Activated T-helper 1 cell treated with Interleukin-2 at 50 U/mL for 16 hours (primary cell): ENCODE measurements at places on chromosomes 3 and 15.

DNA sequence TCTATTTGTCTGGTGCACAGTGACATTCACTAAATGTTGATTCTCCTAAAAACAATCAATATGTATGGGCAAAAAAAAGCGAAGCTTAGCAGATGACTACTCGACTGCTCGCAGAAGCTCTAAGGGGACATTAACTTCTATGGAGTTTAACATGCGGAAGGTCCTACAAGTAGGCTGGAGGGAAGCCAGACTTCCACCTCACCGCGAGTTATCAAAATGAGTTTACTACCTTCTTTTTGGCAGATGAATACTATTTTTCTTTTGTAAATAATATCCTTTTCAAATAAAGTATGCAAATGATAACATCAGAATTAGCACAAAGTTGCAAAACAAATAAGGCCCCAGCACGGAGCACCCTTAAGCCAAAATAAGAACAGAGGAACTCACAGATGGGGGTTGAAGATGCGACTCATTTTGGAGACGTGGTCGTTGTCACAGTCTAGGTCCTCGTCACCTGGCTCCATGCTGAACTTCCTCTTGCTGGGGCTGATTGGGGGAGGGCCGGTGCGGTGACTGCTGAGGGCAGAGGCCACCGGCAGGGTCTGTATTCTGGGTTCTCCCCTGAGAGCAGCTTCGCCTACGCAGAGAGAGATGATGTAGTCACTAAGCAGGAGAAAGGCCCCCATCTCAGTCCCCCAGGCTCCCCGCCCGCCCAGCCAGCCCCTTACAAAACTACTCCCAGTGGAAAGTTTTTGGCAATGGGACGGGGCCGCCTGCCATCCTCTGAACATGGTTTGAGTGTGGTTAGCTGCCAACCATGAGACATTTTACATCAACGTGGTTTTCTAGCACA is 42.1 kb downstream of the VGLL4 start:
- DNase-seq, result no peak

DNA sequence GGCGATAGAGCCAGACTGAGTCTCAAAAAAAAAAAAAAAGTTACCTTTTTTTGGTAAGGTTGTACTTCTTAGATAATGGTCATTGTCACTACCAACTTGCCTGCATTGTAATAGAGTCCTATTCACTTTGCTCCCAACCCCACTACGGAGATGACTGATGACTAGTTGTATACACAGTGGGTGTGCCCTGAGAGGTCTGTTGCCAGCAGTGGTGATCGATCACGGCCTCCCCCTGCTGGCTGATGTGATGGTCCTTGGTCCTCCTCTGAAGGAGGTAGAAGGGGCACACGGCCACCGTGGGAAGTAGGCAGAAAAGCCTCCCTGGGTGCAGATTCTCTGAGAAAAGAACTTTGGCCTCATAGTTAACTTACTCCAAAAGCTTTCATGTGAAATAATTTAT is 10.7 kb downstream of the GCNT3 start:
- DNase-seq, result peak; percentile 3

DNA sequence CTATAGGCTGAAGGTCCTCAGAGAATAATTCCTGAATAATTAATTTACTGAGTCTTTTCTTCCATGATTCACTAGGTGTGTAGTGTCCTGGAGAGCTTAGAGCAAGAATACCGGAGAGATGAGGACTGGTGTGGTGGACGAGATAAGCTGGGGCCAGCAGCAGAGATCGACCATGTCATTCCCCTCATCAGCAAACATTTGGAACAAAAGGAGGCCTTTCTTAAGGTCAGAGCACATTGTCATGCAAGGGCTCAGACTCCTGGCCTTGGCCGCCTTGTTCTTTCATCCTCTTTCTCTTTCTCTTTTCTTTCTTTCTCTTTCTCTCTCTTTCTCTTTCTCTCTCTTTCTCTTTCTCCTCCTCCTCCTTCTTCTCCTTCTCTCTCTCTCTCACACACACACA is 291.4 kb upstream of the UMPS start:
- no peak for DNase-seq

DNA sequence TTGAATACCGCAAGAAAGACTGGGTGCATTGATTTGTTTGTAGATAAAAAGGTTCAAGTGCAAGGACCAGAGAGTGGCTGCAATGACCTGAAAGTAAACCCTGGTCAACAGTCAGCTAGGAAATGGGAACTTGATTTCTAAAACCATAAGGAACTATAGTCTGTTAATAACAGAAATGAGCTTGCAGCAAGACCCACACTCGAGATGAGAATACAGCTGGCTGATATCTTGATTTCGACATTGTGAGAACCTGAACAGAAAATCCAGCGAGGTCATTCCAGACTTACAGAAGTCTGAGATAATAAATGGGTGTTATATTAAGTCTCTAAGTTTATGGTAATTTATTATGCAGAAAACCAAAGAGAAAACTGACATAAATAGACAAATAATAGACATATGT is 177.3 kb downstream of the NFKBIZ start:
- DNase-seq, result no peak

GRCh38 chr3:141006344-141006743 is 44.8 kb upstream of the SPSB4 start:
- no peak for DNase-seq

DNA sequence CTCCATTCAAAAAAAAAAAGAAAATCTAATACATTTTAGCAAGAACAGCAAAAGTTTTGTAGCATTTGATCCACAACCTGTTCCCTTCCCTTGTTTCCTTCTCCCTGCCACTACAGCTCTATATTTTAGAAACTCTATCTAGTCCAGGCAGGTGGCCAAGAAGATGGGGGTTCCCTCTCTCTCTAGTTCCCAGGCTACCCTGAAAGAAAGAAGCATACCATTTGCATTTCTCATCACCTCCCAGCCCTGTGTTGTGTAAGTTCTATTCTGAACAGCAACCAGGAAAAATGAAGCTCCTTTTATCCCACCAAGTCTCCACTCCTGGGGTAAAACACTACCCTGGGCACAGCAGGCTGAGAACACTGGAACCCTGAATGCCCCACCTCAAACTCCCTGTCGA is 100.0 kb downstream of the PCCB start:
- DNase-seq, result no peak

- no peak for DNase-seq
Observed at GRCh38 chr15:67042551-67043142, 22.8 kb upstream of the SMAD3 start.

DNA sequence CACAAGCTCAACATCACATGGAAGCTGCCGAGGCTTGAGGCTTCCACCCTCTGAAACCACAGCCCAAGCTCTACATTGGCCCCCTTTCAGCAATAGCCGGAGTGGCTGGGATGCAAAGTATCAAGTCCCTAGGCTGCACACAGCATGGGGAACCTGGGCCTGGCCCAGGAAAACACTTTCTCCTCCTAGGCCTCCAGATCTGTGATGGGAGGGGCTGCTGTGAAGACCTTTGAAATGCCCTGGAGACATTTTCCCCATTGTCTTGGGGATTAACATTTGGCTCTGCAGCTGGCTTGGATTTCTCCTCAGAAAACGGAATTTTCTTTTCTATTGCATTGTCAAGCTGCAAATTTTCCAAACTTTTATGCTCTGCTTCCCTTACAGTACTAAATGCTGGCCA is 18.2 kb downstream of the HRG start:
- DNase-seq, result no peak

GRCh38 chr3:97658668-97659285 is 105.8 kb upstream of the ARL6 start:
- no peak for DNase-seq

GRCh38 chr3:115359536-115359935 is 212.4 kb upstream of the ZBTB20 start:
- no peak for DNase-seq

GRCh38 chr15:101042320-101042719 is 123.2 kb downstream of the LRRK1 start:
- no peak for DNase-seq

DNA sequence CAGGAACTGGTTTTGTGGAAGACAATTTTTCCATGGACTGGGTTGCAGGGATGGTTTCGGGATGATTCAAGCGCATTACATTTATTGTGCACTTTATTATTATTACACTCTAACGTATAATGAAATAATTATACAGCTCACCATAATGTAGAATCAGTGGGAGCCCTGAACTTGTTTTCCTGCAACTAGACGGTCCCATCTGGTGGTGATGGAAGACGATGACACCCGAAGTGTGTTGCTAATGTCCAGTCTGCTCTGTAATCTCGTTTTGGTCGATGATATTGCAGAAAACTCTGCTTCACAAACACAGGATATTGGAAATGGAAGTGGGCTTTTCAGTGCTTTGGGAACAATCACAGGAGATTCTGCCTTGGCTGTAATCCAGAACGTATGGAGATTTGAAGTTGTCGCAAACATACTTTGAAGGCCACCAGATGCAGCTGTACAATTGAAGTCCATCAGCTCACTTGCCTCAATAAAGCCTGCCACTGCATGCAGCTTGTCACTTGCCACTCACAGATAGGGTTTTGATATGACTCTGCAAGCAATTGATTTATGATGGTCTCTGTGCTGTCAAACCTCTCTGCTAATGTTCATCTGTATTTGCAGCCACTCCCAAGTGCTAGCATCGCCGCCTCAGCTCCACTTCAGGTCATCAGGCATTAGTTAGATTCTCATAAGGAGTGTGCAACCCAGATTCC is 141.7 kb downstream of the TJP1 start:
- no peak for DNase-seq
